Kidney tubule cell (primary cell): ENCODE measurements at places on chromosomes 6 and 20.

GRCh38 chr20:34473262-34473883, 42.8 kb upstream of the DYNLRB1 start:
- DNase-seq: no peak

GRCh38 chr6:10412461-10413261, 2.2 kb downstream of the TFAP2A start:
- DNase-seq: peak; percentile 45

- DNase-seq: peak; percentile 84
Observed at GRCh38 chr6:131258010-131258652, 122.9 kb downstream of the AKAP7 start.

- DNase-seq: peak; percentile 92
Observed at GRCh38 chr6:107108201-107108890, 7.0 kb downstream of the BEND3 start.

GRCh38 chr6:132728616-132729015, 14.8 kb upstream of the VNN1 start:
- DNase-seq: no peak

DNA sequence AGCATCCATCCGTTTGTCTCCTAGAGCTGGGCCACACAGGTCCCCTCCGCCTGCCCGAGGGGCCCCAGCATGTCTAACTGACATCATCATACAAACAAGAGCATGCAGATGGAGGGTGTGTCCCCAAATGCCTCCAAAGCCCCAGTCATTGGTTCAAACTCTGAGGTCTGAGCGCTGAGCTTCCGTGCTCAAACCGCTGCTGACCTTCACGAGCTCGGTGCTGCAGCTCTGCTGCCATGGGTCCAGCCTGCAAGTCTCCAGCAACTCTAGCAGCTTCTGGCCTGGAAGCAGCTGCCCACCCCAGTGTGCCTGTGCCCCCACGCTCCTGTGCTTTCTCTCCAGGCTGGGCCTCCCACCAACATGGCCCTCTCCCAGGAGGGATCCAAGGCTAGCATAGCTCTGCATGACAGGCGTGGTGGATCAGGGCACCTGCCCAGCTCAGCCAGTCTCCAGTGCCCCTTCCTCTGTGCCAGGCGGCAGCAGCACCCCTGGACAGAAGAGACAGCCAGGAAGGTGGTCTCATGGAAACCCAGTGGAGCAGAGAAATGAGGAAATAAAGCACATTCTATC, 131.6 kb upstream of the PMEPA1 start:
- no peak for DNase-seq

DNA sequence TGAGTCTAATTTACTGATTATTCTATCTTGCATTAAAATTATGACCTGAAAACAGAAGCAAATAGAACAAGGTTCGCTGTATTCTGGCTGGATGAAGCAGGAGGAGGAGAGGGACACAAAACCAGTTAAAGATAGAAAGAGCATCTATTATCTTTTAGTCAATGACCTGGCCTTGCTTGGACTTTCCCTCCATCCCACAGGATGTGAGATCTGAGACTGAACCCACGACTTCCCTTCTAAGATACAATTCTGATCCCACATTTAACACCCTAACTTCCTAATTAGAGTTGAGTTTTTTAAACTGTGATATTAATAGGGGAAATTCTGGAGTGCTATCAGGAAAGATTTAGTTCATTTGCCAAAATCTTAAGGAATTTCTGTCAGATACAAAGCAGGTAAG, 3.1 kb upstream of the HLA-DQA2 start:
- no peak for DNase-seq

- DNase-seq: no peak
Observed at GRCh38 chr20:32321390-32321789, 36.7 kb upstream of the ASXL1 start.

DNA sequence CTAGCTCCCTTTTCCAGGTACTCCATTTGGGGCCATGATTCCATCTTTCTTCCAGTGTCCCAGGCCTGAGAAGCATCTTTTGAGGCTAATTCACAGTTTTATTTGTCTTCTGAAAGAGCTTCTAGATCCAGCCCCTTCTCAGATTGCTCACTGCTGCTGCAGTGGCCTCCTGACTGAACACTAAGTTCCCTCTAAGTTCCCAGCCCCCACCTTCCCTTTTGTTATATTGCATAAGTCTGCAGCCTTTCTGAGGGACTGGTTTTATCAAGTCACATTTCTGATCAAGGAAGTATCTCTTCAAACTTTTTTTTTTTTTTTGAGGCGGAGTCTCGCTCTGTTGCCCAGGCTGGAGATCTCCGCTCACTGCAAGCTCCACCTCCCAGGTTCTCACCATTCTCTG, 10.7 kb downstream of the MAPRE1 start:
- no peak for DNase-seq

- DNase-seq: peak; percentile 30
Observed at GRCh38 chr20:33291830-33292355, 8.9 kb downstream of the BPIFB1 start.

GRCh38 chr6:43196337-43196736, 14.3 kb downstream of the CUL9 start:
- no peak for DNase-seq
